G401 (cell line): ENCODE measurements at places on chromosomes 11 and 22.

GRCh38 chr22:28365371-28365770 is 314.3 kb downstream of the TTC28 start:
- no peak for DNase-seq

GRCh38 chr11:83115026-83115425 is 41.9 kb upstream of the PCF11 start:
- no peak for DNase-seq

- no peak for DNase-seq
Observed at GRCh38 chr11:45086526-45086925, 59.9 kb upstream of the PRDM11 start.

- no peak for DNase-seq
Observed at GRCh38 chr11:35214226-35214770, 75.3 kb downstream of the CD44 start.

- no peak for DNase-seq
Observed at GRCh38 chr11:76617553-76618265, 52.8 kb downstream of the LRRC32 start.

- DNase-seq = peak; percentile 79
Observed at GRCh38 chr11:133834682-133835592, 10.4 kb downstream of the SPATA19 start.

DNA sequence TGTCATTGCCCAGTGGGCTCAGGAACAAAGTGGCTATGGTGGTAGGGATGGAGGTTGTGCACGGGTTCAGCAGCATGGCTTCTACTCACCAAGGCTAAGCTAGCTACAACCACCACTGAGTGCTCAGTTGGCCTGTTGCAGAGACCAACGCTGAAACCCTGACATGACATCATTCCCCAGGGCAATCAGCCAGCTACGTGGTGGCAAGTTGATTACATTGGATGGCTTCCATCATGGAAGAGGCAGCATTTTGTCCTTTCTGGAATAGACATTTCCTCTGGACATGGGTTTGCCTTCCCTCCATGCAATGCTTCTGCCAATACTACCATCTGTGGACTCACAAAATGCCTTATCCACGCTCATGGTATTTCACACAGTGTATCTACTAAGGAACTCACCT is 634.3 kb downstream of the OPCML start:
- DNase-seq = peak; percentile 99

GRCh38 chr22:35250156-35250555 is 7.1 kb upstream of the HMGXB4 start:
- DNase-seq = no peak

DNA sequence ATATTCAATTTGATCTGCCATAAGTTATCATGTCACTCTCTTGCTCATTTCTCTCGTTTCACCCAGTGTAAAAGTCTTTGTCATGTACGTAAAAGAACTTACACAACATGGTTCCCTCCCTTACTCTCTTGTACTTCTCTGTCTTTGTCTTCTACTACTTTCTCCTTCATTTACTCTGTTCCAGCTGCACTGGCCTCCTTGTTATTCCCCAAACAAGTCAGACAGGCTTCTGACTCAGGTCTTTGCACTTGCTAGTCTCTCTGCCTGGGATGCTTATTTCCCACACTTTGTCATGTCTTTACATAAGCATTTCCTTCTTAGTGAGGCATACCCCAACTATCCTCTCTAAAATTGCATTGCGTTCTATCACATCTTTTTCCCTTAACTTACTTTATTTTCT is 117.3 kb downstream of the CYP2R1 start:
- no peak for DNase-seq

DNA sequence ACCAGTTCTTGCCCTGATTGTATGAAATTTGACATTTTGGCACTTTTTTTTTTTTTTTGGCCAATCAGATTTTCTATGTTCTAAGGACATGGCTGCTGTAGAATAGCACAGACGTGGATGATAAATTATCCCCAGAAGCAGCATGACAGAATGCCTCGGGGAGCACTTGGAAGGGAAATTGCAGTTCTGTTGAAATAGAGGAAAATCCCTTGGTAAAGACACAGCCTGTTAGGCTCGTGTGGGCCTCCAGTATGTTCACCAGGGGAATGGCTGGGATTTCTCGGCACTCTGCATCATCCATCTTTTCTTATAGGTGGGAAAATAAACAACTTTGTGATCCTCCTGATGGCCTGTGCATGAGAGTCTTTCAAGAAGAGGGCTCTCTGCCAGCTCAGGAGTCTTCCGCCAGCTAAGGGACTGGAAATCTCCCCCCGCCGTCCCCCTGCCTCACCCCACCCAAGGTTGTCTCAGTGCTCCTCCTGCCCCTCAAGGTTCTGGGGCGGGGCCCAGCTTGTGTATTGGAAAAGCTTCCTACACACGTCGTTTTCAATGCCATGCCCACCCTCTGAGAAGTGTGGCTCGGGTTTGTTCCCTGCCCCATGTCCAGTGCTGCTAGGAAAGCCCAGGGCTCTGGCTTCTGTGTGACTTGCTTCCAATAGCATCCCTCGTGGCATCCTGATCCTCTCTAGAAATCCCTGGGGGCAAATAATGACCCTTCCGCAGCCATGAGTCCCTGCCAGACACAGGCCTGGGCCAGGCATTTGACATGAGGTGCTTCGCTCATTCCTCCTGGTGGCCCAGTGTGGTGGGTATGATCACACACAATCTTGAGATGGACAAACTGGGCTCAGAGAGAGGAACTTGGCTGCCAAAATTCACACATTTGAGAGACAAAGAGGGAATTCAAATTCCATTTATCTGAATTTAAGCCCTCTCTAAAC is 70.6 kb upstream of the ATXN10 start:
- no peak for DNase-seq

- DNase-seq = no peak
Observed at GRCh38 chr11:127564810-127565209, 564.2 kb upstream of the KIRREL3 start.

DNA sequence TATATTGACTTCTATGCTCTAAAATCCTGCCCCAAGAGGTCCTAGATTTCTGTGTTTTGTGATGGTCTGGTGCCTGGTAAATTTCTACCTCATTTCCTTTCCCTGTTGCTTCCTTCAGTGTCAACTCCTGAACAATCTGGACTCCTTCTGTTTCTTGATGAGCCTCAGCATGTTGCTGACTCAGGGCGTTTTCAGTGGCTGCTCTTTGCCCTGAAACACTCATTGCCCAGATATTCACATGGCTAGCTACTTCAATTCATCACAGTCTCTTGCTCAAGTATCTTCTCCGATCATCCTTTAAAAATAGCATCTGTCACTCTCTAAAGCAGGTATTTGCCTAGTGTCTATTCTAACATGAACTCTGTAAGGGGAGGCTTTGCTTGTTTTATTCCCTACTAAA is 526.3 kb upstream of the RAG2 start:
- no peak for DNase-seq

GRCh38 chr11:108959105-108959761 is 294.4 kb downstream of the DDX10 start:
- no peak for DNase-seq

DNA sequence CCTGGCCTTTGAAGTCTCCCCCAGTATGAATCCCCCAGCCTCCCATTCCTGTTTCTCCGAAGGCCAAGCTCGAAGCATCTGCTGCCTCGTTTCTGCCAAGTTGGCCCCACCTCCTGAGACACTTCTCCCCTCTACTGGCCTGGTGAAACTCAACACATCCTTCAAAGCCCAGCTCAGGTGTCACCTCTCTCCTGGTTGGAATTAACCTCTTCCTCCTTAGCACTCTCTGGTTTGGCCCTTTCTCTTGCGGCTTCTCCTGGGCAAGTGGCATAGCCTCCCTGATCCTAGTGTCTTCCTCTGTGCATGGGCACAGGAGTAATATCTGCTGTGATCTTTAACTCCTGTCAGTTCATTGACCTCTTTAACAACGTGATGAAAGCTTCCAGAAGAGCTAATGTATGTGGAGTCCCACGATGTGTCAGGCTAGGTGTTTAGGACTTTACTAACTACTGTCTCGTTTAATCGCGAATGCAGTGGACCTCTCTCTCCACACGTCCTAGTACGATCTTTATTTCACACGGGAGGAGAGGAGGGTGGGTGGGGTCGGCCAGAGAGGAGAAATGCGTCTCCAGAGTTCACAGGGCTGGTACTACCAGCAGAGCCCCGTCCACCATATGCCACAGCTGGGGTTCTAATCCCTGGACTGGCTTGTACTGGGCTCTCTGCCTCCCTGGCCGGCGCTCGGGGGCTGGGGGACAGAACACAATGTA is 826 bp upstream of the PTPRJ start:
- peak; percentile 49 for DNase-seq

DNA sequence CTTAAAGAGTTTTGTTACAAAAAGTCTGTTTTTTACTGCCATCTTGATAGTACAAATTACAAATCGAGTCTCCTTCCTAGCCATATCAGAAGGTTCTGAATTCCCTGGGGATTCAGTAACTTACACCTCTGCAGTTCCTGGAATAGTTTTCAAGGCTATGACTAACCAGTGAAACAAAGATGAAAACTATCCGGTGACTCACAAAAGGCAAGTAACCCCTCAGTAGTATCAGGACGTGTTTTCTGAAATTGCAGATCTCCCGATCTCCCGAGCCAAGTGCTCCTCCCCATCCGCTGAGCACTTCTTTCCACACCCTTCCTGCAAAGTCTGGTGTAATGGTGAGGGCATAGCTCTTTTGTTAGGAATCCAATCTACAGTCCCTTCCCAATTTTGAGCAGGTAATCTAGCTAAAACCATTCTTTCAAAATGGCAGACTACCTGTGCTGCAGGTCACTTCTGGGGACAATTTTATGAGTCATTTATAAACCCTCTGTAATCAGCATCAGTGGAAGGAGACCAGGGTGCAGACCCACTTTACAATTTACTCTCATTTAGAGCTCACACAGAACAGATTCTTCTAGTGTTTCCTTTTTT is 7.7 kb downstream of the E2F8 start:
- DNase-seq = no peak
